ENCODE measurements at places on chromosomes 1 and 21.

DNA sequence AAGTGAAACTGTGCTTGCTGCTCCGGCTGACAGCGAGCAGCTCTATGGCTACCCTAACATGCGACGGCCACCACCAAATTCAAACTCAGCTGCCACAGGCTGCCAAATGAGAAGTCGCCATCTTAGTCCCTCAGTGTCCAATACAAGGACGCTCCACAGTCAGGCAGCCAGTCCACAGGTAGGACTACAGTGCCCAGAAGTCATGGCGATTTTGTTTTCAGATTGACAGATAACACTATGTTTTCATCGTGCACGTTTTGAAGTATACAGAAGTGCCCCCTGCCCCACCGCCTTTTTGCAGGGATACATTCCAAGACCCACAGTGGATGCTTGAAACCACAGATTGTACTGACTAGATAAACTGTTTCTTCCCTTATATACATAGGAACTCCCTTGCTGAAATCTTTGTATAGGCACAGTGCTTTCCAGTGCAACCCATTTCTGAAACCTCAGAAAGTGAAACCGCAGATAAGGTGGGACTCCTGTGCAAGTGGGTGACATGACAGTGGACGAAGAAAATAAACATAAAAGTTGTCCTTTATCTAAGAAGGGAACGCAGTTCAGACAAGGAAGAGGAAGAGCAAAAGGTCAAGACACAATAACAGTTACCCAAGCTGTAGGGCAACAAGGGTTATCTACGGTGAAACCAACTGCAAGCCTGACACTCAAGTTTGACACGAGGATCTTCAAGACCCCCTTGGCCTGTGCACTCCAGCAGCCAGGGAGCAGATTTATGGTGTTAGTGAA, 52.2 kb downstream of the STX6 start:
- DNase-seq: no peak

DNA sequence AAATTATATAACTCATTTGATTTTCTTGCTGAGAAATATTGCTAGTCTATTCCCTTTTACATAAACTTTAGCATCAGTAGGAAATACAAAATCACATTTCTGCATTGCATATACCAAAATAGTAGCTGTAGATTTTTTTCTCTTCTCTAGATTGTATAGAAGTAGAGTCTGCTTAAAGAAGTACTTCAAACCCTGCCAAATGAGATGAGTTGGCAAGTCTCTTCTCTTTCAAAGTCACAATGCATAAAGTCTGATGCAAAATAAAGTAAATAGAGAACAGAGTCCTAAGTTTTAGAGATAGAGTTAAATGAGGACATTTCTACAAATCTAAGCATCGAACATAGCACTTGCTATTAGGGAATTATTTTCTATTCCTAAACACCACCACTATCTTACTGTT, 6.4 kb downstream of the PLPPR4 start:
- DNase-seq: no peak

DNA sequence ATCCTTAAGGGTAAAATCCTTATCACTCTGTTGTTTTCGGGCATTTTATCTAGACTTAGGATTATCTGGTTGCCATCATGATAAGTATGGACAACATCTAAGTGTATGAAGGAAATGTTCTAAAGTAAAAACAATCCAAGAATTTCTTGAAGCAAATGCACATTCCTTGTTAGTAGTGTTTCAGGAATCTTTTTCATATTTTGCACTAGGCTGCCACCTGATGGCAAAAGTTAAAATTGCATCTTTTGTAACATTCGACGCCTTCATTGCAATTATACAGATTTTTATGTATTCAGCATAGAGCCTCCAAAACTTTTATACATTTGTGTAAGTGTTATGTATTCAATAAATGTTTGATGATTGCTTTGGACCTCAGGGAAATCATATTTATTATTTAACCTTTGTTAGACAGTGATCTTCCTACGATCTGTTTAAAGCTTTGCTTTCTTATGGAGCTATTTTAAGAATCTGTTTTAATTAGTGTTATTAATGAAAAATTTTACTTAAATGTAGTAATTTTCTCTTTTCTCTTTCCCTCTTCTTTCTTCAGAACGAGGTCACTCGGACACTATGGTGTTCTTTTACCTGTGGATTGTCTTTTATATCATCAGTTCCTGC, 49.4 kb upstream of the KIAA1614 start:
- peak; percentile 31 for DNase-seq

- DNase-seq: peak; percentile 79
Observed at GRCh38 chr1:58432851-58433668, 113.5 kb downstream of the OMA1 start.

- DNase-seq: no peak
Observed at GRCh38 chr1:181676269-181676668, 193.0 kb downstream of the CACNA1E start.

DNA sequence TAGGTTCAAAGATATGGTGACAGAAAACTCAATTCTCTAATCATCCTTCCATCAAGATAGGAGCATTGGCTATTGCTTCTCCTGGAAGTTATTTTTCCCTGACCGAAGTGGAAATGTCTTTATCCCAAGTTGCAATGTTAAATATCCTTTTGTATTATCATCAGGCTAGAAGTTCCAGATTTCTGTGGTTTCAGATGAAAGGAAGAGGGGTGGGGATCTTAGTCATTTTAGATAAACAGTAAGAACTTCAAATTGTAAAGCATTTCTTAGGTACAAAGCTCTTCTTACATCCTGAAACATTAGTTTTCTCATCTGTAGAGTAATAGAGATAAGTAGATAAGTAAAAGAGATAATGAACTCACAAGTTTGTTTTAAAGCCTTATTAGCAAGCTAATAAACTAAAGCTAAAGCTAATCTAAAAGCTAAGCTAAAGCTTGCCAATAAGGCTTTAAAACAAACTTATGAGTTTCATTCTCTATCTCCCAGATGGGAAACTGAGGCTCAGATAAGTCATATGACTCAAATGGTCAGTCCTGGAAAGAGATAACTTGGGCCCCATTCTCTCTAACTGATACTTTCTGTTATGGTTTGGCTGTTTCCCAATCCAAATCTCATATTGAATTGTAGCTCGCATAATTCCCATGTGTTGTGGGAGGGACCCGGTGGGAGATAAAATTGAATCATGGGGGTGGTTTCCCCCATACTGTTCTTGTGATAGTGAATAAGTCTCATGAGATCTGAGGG, 99.2 kb upstream of the KCNK2 start:
- no peak for DNase-seq

DNA sequence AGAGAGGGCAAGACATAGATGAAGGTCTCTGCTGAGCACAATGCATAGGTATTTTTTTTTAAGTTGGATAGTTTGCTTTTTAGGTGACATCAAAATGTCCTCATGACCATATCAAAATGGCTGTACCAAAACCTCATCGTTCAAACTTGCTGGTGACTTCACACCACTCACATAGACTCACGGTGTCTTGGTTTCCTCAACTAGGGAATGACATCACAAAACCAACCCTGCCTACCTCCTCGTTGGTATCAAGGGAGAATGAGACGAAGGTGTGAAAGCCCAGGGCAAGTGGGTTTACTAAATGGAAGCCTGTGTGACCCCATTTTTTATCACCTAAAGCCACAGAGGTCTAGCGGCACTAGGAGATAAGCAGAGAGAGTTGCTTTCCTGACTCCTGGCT, 1.6 kb downstream of the PIGR start:
- no peak for DNase-seq

DNA sequence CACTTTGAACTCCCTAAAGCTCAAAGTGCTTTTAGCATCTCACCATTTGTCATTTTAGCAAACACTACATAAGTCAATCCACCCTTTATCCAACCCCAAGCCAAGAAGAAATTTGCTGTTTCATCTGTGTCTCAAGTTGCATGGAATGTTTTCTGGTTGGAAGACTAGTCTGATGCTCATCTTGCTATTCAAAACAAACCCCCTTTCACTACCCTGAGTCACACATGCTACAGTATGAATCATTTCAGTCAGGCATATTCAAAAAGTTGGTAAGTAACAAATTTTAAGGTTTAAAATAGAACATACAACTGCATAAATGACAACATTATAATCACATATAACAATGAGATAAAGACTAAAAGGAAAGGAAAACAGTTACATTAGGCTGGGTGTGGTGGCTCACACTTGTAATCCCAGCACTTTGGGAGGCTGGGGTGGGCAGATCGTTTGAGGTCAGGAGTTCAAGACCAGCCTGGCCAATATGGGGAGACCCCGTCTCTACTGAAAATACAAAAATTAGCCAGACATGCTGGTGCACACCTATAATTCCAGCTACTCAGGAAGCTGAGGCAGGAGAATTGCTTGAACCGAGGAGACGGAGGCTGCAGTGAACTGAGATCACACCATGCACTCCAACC, 38.7 kb downstream of the DSTYK start:
- DNase-seq: peak; percentile 91

- DNase-seq: no peak
Observed at GRCh38 chr21:44789880-44790279, 11.7 kb downstream of the UBE2G2 start.

DNA sequence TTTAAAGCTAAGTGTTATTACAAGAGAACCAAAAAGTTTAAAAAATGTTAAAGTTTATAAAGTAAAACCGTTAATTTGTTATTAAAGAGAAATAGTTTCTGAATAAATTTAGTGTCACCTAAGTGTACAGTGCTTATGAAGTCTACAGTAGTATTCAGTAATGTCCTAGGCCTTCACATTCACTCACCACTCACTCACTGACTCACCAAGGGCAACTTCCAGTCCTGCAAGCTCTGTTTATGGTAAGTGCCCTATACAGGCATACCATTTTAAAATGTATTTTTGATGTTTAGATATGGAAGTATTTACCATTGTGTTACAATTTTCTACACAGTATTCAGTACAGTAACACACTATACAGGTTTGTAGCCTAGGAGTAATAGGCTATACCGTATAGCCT, 60.1 kb upstream of the GCLM start:
- no peak for DNase-seq

DNA sequence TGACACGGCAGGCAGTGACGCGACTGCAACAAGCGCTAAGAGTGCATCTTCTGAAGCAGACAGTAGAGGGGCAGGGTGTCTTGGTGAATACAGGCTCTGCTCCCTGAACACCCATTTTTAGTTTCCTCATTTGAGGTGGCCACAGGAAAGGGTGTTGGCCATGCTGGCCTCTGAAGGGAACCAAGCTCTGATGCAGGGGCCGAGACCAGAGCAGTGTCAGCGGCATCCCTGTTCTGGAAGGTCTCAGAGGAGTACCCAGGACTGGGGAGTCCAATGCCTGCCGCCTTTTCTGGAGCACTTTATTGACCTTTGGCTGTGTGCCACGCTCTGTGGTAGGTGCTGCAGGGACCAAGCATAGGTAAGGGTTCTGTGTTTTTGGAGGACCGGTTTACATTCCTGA, 100.4 kb downstream of the KCNJ6 start:
- no peak for DNase-seq

GRCh38 chr1:93846206-93846991, 32.6 kb downstream of the DNTTIP2 start:
- DNase-seq: peak; percentile 66

- no peak for DNase-seq
Observed at GRCh38 chr1:230744382-230744781, 2.8 kb upstream of the CAPN9 start.

GRCh38 chr1:80579055-80579454, 1221.7 kb upstream of the ADGRL2 start:
- DNase-seq: no peak

- DNase-seq: no peak
Observed at GRCh38 chr1:175319912-175320230, 127.3 kb upstream of the KIAA0040 start.

DNA sequence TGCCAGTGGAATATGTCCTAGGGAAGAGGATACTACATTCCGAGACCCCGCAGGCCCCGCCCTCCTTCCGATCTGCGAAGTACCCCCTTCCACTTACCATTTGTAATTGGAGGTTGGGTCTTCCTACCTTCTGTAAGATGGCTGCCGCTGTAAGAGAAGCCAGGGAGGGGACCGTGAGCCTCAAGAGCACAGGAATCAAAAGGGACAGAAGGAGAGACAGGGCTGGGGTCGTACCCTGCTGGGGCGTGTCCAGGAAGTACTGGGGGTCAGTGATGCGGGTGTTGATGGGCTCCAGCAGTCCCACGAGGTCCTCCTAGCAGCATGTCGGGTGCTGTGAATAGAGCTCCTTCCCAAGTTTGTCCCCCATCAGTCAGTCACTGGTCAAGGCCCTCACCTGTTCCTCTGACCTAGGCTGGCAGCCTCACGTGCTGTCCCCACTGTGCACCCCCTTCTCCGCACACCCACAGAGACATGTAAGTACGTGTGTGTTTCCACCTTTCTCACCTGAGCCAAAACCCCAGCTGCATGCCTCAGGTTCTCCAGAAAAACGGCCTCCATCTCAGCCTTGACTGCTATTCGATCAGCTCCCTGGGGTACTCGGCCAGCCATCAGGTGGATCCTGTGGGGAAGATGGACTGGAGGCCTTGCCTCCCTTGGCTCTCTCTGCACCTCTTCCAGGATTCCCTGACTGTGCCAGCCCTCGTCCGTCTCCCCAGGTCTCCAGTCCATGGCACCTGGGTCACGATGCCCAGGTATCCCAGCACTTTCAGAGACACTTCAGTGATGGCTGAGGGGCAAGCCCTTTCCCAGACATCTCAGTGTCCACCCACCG, 1.8 kb downstream of the HYI start:
- DNase-seq: no peak

DNA sequence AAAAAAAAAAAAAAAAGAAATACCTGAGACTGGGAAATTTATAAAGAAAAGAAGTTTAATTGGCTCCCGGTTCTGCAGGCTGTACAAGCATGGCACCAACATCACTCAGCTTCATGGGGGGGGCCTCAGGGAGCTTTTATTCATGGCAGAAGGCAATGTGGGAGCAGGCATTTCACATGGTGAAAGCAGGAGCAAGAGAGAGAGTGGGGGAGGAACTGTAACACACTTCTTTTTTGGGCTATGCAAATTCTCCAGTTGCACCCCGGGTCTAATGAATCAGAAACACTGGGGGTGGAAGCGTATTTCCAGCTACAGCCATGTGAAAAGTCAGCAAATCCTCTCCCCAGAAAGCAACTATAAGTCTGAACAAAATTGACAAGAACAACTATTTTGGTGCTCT, 11.8 kb upstream of the SOD1 start:
- DNase-seq: no peak

GRCh38 chr1:96072021-96072420, 649.6 kb upstream of the PTBP2 start:
- DNase-seq: no peak

DNA sequence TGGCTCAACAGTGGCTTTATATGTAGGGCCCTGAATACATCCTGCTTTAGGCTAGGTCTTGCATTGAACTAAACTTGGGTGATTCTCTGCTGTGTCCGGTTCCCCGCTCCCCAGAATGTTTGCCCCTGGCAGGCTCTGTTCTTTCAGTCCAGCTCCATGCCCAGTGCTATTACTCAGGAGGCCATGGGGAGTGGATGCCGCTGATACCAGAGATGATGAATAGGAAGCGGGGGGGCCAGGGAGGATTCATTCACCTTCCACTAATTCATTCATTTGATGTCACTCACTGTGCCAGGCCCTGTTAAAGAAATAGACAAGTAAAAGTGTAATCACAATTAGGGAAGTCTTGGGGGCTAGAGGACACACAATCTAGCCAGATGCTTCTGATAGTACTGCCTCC, 83.8 kb downstream of the TMEM53 start:
- no peak for DNase-seq

- DNase-seq: no peak
Observed at GRCh38 chr1:23366598-23366997, 3.0 kb downstream of the ZNF436 start.

- no peak for DNase-seq
Observed at GRCh38 chr1:22414244-22414751, 37.4 kb upstream of the ZBTB40 start.

- no peak for DNase-seq
Observed at GRCh38 chr1:196550731-196551130, 57.5 kb downstream of the KCNT2 start.

Data from RCC 7860 (cell line).